ENCODE measurements at places on chromosomes 16 and 17. TPM values are rescaled to one million over a fixed set of nuclear protein-coding genes. Genes with fewer than 3 reads are reported as not detected.

Gene DPEP2
- 0.99 TPM for total RNA-seq

Gene CCL8
- total RNA-seq, result 0.41 TPM

Gene CLEC18C
- not detected for total RNA-seq

Gene ABCC1
- total RNA-seq, result 17.0 TPM

Gene C17orf67
- 1.1 TPM for total RNA-seq

- no peak for DNase-seq
Measured at GRCh38 chr16:85956426-85956825, 57.5 kb downstream of the IRF8 start.

DNA sequence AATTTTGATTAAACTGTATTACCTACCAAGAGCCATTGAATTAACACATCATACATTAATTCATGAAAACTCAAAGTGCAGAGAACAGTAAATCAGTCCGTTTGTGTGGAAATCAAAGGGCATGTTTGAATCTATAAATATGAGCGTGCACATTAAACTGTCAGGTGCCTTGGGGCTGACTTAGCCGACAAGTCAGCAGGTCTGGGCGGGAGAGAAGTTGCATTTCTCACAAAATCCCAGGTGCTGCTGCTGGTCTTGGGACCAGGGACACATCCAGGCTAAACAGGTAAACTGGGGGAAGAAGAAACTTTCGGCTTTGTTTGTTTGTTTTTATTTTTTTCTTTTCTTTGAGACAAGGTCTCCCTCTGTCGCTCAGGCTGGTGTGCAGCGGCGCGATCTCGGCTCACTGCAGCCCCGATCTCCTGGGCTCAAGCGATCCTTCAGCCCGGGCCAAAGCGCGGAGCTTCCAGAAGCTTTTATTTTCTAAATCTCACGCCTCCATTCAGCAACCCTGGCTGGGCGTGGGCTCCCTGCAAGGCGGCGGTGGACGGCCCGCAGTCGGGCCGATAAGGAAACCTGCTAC lies 213.9 kb downstream of the MRTFB start:
- DNase-seq, result peak; percentile 54

DNA sequence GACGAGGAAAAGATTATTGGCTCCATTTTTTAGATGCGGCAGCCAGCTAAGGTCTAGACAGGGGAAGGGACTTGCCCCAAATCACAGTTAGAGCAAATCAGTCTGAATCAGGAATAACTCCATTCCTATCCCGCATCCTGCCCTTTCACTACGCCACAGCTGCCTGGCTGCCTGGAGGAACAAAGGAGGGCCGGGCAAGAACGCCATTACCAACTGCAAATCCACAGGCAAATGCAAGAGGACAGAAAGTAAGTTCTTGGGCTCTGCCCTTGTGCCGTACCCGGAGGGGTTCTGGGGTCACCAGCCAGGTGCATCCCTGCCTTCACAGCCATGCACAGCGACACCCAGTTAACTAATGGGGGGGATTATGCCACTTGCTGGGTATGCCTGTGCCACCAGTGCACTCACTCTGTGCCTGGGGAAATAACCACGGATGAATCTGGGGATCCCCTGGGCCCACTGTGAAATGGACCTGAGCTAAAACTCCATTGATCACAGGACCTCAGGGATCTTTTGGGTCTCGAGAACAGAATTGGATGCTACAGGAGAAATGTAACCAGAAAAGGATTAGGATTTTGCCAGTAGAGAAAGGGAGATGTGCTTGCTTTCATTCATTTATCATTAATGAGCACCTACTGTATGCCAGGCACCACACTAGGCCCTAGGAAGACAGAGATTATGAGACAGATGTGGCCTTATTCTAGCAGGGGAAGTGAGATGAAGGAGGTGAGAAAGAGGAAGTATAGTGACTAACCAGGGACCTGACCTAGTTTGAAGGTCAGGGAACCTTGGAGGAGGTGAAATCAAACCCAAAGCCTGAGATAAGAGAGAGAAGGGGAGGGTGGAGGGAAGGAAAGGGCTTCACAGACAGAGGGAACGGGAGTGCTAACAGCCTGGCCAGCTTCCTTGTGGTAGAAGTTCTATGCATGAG lies 17.7 kb downstream of the BCL7C start:
- no peak for DNase-seq

GRCh38 chr16:83312015-83312717 lies 495.6 kb upstream of the HSBP1 start:
- no peak for DNase-seq

DNA sequence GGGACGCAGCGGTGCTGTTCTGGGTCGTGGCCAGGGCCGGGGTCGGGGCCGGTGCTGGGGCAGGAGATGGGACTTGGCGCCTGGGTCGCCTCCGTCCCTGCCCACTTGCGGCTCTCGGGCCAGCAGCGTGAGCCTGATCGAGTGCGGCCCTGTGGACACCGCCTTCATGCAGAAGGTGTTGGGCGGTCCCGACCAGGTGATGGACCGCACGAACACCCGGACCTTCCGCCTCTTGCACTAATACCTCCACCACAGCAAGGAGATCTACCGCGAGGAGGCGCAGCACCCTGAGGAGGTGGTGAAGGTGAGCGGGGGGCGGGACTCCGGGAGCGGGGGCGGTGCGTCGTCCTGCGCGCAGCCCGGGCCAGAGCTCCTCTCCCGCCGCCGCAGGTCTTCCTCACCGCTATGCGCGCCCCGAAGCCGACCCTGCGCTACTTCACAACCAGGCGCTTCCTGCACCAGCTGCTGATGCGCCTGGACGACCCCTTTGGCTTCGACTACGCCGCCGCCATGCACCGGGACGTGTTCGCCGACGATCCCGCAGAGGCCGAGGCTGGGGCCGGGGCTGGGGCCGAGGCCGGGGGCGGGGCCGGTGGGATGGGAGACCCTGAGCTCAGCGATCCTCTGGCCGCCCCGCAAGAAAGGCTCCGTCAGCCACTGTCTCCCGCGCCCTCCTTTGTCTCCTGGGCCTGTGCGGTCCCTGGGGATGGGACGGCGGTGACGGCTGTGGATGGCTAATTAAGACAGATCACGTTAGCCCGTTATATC lies 4.5 kb upstream of the HSD17B1 start:
- DNase-seq, result peak; percentile 57

- no peak for DNase-seq
Measured at GRCh38 chr17:3571043-3571900, 13.7 kb upstream of the TRPV3 start.

GRCh38 chr17:58088624-58089023 lies 5.4 kb downstream of the DYNLL2 start:
- DNase-seq, result no peak

GRCh38 chr16:5653041-5653440 lies 555.4 kb upstream of the EEF2KMT start:
- DNase-seq, result no peak

DNA sequence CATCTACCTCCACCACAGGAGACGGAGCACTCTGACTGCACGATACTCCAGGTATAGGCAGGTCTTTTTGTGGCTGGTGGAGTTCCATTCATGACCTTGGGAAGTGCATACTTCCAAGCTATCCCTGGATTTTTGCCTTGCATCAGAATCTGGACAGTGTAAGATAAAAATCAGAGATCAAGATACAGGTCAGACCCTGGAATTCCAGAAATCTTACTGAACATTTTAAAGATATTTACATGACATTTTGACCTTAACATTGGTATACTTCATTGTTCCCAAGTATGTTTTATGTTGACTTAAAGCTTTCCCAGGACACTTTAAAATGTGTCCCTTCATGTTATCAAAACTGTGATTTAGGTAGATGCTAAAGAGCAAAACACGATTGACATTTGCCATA lies 101.0 kb downstream of the SYCE1L start:
- DNase-seq, result no peak
